Uterus (tissue), 4 donors: ENCODE measurements at places on chromosomes 3 and 15.

DNA sequence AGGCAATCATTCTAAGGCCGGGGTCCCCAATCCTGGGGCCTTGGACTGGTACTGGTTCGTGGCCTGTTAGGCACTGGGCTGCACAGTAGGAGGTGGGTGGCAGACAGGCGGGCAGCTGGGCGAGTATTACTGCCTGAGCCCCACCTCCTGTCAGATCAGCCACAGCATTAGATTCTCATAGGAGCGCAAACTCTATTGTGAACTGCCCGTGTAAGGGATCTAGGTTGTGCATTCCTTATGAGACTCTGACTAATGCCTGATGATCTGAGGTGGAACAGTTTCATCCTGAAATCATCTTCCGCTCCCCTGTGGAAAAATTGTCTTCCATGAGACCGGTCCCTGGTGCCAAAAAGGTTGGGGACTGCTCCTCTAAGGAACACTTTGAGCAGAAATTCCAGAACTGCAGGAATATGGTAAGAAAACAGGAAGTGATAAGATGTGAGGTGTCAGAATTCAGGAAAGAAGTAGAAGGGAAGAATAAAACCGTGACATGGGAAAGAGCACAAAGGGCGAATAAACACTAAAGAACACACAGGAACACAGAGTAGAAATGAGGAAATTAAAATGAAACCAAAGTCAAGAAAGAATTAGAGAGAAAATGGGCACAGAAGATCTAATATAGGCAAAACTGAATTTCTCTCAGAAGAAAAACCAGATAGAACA, 57.6 kb downstream of the PDCD6IP start:
- DNase-seq, result no peak

DNA sequence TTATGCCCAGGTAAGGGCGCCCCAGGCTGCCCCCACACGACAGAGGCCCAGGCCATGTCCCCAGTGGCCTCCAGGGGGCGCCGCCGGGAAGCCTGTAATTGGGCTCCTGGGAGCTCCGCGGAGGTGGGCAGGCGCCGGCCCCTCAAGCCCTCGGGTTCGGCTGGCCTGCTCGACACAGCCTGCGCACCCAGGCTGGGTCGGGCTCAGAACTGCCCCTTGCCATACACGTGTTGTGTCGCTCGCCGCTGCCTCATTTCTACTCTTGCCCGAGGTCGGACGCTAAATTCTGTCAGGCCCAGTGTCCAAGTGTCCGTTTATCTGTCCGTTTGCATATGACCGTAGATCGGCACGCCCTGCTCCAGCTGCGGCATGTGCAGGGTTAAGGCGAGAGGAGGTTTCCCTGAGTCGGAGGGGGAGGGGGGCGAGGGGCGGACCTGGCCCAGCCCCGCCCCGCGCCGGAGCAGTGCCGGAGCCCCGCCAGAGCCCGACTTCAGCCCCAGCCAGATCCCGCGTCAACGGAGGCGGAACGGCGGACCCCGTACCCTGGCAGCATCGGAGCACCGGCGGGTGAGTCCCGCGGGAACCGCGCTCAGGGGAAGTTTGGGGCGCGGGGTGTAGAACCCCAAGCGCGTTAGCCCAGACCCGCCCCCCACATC, at the start of gene KLHDC8B:
TSS of gene KLHDC8B (plus strand) at position 480 of the 656 bp plus-strand sequence. CDS start 1,172 bp downstream, outside the sequence.
- peak; percentile 88 for DNase-seq

- no peak for DNase-seq
Measured at GRCh38 chr3:40166997-40167396, 142.5 kb upstream of the EIF1B start.

DNA sequence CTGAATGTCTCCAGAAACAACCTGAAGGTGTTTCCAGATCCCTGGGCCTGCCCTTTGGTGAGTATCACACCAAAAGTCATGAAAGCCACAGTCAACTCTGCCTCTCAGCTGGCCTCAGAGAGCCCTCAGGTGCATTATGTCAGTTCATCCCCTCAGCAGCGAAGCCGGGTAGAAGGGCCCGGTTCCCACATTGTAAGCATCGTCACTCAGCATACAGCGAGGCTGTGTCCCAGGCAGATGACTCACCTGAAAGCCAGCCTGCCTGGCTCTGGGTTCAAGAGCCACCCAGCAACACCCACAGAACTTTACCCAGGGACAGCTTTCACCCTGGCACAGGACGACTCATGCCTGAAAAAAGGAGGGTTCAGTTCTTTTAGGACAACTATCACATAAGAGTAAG, 91.6 kb downstream of the LRRK1 start:
- no peak for DNase-seq

GRCh38 chr15:65980824-65981456, 111.6 kb downstream of the RAB11A start:
- DNase-seq, result no peak

GRCh38 chr3:28840976-28841376, 439.9 kb upstream of the RBMS3 start:
- DNase-seq, result no peak

DNA sequence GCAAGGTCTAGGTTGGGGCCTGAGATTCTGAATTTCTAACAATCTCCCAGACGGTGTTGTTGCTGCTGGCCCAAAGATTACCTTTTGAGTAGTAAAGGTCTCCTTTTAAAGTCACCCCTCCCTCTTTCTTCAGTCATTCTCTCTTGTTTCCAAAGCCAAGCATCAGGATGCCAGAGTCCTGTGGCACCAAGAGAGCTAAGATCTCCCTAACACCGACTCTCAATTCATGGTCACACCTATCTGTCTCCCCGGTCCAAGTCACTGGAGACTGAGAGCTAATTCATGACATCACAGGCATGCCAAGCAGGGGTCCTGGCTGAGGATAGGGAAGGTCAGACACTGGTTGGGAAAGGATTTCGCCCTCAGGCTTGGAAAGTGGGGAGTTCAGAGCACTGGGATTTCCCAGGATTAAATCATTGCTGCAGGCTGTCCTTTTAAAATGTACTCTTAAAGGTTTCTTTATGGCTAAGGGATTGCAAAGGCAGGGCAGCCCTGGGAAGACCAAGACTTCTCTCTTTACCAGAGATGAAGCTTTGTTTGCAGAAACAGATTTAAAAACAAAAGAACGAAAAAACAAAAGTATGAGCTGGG, 7.3 kb downstream of the SHOX2 start:
- no peak for DNase-seq

DNA sequence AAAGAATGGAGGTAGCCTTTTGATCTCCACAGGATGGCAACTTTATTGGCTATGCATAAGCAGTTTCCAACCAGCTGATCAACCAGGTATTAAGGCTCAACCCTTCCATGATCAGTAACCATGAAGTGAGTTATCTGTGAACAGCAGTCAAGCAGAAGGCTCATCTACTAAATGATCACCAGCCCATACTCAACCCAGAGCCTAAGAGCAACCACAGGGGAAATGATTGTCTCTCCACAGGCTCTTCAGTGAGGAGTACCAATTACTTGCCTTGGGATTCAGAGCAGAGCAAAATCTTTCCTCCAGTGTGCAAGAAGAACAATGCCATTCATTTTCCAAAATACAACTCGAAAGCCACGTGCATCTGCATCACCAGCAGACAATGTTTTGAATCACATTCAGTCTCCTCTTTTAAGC, 754.8 kb downstream of the ROBO1 start:
- DNase-seq, result no peak

GRCh38 chr3:48465531-48466378, 19.2 kb downstream of the ATRIP start:
- DNase-seq, result peak; percentile 99

DNA sequence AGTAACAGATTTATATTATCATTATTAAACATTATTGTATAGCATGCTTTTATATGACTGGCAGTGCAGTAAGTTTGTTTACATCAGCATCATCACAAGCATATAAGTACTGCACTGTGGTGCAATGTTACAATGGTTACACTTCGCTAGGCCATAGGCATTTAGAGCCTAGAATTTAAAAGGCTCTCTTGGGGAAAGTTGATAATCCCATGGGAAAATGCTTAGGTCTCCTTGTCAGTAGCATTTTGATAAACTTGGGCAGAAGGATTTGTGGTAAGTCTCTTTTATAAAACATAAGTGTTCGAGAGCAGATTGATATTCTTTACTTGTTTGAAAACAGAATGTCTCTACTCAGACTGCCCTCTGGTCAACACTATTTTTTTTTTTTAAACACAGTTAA, 7.5 kb downstream of the DTWD1 start:
- DNase-seq, result no peak

- peak; percentile 38 for DNase-seq
Measured at GRCh38 chr15:61299075-61299763, 70.1 kb upstream of the RORA start.

DNA sequence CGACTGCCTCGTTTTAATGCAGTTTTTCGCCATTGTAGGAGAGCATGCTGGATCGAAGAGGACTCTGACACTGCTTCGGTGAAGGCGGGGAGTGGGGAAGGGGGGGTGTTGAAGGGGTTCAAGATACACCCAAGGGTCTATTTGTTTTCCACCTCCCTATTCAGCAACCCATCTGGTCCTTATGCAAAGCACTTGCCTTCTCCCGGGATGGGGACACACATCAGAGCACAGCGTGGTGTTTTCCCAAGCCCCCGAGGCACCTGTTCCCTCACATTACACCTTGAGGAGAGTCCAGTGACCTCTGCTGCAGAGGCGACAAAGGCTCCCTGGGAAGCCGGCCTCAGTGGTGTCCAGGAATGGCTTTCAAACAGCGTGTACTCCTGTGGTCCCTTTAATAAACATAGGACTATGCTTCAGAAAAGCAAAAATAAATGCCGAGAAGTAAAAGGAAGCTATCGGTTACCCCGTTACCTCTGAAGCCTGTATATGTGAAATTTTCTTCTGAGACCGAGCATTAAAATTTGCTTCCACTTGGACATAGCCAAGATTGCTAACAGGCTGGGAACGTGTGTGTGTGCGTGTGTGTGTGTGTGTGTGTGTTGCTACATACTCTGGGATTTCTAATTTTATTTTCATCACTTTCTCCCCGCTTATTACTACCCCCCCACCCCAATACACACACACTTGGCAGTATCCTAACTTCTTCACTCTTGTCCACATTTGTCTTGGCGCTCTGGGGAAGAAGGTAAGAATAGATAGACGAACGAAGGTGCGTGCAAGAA, 53.2 kb downstream of the CCDC54 start:
- DNase-seq, result peak; percentile 34

GRCh38 chr3:81718311-81718710, 43.1 kb downstream of the GBE1 start:
- DNase-seq, result no peak

DNA sequence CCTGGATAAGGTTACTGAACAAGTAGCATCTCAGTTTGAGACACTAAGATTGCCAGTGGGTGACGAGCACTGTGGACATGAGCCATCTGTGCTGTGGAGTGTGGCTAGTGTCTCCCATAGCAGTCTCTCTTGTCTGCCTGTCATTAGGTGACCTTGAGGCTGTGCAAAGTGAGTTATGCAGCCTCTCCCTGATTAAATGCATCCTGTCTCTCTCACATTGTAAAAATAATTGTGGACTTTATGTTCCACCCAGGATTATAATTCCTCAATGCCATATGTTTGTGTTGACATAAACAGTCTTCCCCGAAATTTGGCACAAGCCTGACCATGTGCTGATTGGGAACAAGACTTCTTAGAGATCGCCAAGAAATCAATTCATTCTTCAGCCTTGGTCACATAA, 168.9 kb downstream of the MYRIP start:
- no peak for DNase-seq

GRCh38 chr15:76449455-76449854, 112.9 kb downstream of the ISL2 start:
- no peak for DNase-seq

DNA sequence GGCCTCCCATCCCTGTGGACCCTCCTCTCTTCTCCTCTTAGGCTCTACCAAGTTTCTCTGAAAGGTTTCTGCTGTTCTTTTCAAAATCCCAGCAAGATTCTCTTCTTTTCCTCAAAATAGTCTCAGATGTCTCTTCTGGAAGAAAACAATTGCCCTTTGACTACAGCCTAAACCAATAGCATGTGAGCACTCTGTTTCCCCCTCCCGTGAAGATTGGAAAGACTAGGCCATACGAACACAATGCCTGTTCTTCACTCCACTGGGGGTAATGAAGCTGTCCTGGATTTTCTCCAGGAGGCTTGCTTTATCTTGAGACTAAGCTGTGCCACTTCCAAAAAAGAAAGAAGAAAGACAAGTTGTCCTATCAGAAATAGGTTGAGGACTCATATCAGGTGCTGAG, 178.7 kb upstream of the MCTP2 start:
- DNase-seq, result no peak

- DNase-seq, result no peak
Measured at GRCh38 chr15:62953021-62953420, 89.5 kb upstream of the TPM1 start.

GRCh38 chr3:134516905-134517304, 31.0 kb downstream of the CEP63 start:
- no peak for DNase-seq

DNA sequence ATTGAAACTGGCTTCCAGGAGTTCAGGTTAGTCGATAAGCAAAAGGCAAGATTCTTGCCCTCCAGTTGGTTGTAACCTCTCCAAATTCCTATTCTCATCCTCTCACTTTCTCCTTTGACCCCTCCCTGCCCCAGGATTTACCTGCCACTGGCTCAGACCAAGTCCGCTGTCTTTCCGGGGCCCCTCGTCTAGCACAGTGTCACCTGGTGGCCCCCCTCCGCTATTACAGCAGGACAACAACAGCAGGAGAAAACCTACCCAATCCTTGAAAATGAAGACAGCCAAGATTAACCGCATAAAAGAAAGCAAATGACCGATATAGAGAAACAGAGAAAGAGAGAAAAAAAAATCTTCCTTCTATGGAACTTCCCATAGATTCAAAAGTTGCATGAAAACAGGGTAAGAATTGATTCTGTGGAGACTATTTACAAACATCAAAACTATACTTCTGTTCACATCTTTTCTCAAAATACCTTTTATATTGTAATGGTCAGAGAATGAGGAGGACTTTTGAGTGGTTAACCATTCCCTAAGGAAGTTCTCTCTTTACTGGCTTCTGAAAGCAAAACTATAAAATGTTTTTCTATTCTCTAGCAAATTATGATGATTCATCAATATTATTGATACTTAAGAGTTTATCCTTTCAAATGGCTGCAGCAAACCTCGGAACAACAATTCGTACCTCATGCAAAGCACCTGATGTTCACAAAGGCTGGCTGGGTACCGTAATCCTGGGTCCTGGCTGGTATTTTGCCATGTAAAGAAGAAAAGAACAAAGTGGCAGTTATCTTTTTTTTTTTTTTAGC, 10.0 kb upstream of the ST8SIA2 start:
- no peak for DNase-seq

GRCh38 chr3:180430896-180431295, 171.1 kb upstream of the TTC14 start:
- no peak for DNase-seq

DNA sequence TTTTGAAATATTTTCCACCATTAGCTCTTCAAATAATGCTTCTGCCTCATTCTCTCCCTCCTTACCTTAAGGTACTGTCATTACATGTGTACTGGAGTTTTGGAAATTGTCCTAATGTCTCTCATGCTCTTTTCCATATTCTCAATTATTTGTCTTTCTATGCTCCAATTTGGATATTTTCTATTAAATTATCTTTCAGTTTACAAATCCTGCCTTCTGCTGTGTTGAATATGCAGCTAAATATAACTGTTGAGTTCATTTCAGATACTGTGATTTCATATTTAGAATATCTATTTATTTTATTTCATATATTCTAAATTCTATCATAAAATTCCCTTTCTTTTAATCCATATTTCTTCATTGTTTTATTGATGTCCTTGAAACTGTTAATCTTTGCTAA, 388.0 kb upstream of the CDIN1 start:
- DNase-seq, result no peak
